ELF-1 (cell line): ENCODE measurements at places on chromosomes 2 and 18.

GRCh38 chr2:26615860-26616705 lies 25.1 kb downstream of the CIB4 start:
- DNase-seq: no peak

DNA sequence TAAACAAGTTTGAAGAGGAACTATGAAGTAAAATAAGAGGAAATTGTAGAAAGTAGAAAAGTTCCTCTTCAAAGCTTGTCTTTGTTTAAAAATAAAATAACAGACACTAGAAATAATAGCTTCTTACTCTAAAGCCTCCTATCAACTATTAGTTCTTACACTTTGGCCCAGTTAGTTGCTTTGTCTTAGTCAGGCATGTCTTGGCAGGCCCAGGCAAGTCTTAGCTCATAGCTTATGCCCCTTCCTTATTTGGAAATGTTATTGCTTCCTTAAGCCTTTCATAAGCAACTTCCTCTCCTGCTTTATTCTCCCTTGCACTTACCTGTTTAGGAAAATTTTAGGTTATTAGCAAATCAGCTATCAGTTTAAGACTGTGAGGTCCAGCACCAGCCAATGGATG lies 950.6 kb upstream of the LRATD1 start:
- no peak for DNase-seq

DNA sequence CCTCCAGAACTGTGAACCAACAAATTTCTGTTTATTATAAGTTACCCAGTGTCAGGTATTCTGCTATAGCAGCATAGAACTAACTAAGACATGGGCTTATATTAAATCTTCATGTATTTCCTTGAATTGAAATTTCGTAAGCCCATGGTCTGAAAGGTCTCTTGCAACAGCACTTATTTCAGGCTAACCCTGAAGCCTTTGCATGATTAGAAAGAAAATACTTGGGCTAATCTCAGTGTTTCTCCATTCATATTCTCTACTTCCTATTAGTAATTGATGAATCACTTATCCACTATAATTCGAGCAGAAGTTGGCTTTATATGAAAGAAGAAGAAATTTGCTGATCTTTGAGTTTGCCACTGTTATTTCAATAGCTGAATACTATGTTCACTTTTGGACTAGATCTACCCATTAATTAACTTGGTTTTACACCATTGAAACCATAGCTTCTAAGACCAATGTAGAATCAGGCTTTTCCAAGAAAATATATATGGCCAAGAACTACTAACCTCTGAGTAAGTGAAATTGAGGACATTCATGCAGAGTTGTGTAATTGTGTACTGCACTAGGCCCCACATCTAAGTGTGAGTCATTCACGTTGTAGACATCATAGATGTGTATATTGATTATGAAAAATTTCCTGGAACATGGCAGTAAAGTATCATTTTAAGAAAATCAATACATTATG lies 731.6 kb downstream of the SOCS6 start:
- DNase-seq: no peak

GRCh38 chr2:241208058-241208457 lies 19.6 kb downstream of the ANO7 start:
- no peak for DNase-seq

GRCh38 chr2:138898855-138899254 lies 118.7 kb upstream of the NXPH2 start:
- no peak for DNase-seq

DNA sequence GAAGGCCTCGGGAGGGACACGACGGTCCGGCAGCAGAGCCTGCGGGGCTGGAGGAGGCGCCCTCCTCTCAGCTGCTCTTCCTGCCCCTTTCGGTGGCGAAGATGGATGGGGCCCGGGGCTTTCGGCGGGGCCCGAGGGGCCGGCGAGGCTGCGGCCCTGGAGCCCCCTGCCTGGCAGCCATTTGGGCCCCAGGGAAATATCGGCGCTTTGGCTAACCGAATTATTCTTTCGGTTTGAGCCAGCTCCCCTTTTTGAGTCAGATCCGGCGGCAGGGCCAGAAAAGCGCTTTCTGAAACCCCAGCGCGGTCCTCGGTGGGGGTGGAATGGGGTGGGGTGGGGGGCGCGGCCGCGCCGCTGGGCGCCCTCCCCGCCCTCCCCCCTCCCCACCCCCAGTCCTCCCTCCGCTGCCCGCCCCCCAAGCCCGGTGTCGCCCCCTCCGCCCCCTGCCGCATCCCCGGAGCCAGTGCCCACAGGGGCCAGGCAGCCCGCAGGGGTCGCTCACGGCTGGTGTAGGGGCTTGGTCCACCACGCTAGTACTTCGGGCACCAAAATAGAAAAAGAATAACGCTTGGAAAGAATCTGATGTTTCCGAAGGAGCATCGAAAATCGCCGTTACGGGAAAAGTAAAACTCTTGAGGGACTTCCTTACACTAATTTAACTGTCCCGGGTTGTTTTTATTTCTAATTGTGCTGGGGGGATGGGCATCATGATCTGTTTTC lies 9.1 kb upstream of the ARID5A start:
- DNase-seq: peak; percentile 45

GRCh38 chr2:217995731-217996231 lies 7.0 kb downstream of the TNS1 start:
- no peak for DNase-seq

GRCh38 chr2:168742258-168742932 lies 60.0 kb upstream of the NOSTRIN start:
- DNase-seq: no peak

DNA sequence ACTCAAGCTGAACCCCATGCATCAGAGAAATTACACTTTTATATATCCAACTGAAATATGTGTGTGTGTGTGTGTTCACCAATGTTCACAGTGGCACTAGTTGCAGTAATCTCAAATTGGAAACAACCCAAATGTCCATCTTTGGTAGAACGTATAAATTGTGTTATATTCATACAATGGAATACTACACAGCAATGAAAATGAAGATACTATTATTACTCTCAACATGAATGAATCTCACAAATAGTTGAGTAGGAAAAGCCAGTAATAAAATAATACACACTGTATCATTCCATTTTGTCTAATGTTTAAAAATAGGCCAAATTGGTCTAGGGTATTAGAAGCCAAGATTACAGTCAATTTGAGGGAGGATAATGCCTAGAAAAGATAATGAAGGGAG lies 48.0 kb upstream of the NFE2L2 start:
- DNase-seq: no peak

DNA sequence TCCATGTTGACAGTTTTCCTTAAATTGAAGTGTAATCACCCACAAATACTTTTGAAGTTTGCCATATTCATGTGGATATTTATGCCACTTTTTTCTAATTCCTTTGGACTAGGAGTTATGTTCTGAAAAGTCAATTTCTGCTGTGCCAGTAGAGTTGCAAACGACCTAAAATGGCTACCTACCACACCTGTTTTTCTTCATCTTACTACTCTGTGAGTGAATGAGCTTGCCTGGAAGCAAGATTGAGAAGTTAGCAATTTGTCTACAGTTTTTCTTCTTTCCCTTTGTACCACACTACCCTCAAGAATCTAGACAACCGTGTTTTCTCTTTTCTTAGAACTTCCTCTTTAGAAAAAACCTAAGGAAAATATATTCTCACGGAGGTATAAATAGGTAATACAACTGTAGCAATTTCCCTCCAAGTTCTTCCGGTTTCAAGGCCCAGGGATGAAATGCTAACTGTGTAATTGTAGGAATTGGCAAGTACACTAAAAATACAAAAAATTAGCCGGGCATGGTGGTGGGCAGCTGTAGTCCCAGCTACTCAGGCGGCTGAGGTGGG lies 7.3 kb upstream of the SLC39A10 start:
- no peak for DNase-seq

DNA sequence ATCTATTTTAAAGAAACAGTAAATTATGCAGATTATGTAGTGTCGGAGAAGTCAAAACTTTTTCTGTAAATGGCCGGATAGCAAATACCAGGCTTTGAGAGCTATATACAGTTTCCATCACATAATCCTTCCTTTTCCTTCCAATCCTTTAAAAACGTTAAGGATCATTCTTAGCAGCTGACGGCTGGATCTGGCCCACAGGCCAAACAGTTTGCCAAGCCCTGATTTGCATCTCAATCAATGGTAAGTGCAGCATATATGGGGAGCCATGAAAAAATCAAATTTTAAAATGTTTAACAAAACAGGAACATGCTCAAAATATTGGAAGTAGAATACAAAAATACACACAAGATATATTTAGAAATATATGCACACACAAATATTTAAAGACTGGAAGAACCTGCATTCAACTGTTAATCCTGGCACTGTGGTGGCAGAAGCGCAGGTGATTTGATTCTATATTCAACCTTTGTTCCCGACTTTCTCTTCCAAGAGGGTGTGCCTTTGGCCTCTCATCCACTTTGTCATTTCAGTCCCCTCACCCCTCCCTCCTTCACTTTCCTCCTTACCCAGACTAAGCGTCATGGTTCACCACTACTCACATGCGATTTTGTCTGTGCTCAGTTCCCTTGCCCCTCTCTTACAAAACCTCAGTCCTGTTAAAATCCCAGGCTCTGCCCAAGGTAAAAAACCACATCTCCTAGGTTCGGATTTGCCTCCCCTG lies 27.3 kb downstream of the NDUFA10 start:
- DNase-seq: no peak

DNA sequence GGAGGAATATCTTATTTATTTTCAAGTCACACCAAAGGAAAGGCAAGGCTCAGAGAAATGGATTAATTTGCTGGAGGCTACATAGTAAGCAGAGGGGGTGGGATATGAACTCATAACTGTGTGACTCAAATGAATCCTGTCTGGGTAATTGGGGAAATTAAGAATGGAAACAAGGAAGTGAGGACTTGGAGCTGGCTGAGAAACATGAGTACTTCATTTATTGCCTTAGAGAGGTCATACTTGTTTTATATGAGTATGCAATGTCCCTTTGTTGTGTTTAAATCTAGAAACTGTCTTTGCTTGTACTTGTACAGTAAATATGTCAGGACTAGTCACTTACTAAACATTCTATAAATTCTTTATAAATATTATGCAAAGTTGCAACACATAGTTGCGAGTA lies 2166.7 kb upstream of the PIK3C3 start:
- no peak for DNase-seq

DNA sequence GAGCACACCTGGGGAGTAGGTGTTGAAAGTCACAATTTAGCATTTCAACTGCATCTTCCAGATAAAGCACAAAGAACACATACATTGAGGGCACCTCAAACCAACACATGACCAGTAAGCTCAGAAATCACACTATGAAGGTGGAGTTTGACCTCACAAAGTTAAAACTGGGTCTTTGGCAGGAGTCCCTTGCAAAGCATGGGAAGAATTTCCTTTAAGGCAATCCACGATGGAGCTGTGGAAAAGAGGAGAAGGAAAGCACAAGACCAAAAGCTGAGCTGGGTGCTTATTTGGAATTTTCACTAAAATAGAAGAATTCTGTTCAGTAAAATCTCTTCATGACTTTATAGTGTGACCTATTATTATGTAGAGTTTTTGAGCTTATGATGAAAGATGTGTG lies 212.9 kb upstream of the APCDD1 start:
- no peak for DNase-seq

- peak; percentile 8 for DNase-seq
These were observed 92.7 kb upstream of the FN1 start for GRCh38 chr2:215528555-215528954.

DNA sequence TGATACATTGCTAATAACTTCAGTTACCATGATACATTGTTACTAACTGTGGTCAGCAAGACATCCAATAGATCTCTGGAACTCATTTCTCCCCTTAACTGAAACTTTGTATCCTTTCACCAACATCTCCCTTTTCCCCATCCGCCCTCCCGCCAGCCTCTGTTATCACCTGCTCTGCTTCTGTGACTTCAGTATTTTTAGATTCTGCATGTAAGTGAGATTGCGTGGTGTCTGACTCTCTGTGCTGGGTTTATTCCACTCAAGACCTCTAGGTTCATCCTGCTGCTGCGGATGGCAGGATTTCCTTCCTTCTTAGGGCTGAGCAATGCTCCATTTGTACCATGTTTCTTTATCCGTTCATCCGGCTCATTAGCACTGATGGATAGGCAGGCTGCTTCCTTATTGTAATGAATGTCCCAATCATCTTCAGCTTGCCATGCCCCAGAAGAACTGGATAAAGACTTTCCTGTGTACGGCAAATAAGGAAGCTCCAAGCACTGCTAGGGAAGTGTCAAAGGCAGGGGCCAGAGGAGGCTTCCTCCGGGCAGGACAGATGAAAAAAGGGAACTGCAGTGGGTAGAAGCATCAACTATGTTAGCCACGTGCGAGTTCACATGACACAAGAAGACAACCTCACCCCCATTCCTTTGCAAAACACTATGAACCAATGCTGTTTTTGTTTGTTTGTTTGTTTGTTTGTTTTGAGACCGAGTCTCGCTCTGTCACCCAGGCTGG lies 113.4 kb downstream of the EIPR1 start:
- DNase-seq: no peak

DNA sequence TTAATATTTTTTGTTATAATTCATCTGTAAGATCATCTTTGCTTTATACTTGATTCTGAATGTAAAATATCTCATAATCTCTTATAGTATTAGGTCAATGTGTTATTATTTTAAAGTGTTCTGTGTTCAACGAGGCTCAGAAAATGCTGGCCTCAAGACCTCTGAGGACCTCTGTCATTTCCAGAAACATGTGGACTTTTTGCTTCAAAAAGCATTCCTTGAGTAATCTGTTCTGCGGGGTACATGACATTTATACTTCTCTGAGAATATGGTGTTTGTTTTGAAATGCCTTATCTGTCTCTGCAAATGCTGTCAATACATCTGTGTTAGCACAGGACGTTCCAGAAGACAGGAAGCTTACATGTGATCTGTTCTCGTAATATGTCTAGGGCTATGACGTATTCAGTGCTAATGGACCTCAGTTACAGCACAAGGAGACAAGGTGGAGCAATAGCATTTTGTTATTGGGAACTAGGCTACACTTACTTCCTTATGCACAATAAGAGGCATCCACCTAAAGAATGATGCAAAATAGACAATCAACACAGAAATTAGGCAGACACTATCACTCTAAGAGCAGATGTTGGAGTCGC lies 37.6 kb upstream of the IL1RL1 start:
- no peak for DNase-seq

- no peak for DNase-seq
These were observed 3.0 kb upstream of the ZNF516 start for GRCh38 chr18:76498064-76498463.

DNA sequence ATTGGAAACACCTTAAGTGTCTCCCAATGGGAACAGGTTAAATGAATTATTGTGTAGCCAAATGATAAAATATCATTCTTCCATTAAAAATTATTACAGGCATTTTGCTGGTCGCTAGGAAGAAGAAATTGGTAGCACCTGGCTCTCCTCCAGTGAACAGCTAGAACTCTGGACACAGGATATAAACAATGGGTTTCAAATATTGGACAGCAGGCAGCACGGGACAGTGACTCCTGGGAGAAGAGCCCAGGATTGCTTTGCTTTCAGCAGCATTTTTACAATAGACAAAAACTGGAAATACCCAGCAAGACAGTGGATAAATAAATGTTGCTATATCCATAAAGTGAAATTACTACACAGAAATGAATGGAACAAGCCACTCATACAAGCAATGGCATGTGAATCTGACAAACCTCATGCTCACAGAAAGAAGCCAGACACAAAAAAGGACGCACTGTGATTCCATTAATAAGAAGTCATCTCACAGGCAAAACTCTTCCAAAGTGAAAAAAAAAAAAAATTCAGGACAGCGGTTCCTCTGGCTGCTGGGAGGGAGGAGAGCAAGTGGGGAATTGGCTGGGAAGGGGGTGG lies 50.5 kb downstream of the LAMA1 start:
- no peak for DNase-seq
